Activated T-cell treated with anti-CD3 and anti-CD28 coated beads for 24 hours (primary cell): ENCODE measurements at places on chromosomes 13 and 19.

DNA sequence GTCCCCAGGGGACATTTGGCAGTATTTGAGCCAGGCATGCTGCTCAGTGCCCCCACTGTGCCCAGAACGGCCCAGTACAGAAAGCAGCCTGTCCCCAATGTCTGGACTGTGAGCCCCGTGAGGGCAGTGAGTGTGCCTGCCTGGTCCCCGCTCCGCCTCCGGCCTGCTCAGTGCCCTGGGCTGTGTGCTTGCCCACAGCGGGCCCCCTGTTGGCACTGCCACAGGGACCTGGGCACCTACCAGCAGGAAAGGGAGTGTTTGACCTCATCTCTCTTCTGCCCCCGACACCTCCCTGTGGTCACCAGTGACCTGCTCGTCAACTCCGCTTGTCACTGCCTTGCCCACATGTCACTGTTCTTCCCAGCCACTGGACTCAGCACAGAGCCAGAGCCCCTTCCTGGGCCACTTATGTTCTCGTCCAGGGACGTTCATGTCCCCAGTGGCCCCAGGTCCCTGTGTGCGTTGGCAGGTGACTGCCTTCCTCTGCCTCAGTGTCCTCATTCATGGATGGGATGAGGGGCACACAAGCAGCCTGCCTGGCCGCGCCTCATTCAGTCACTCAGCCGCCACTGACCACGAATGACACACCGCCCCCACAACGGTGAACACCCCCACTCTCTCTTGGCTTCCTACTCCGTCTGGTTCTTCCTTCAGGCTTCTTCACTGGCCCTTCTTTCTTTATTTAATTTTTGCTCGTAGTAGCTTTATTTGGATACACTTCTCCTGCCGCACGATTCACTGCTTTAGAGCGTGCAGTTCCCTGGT, 2.8 kb downstream of the FZR1 start:
- DNase-seq = no peak

DNA sequence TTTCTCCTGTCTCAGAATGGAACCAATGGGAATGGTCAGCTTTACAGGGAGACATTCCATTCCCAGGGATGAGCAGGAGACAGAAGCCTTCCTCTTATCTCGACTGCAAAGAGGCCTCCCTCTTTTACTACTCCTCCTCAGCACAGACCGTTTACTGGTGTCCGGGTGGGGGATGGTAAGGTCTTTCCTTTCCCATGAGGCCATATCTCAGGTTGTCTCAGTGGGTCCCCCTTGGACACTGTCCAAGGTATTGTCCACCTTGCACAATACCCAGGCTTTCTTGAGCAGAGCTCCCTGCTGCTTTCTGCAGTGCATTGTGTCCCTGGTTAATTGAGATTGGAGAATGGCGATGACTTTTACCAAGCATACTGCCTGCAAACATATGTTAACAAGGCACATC, 7.5 kb upstream of the ZNF808 start:
- DNase-seq = no peak

DNA sequence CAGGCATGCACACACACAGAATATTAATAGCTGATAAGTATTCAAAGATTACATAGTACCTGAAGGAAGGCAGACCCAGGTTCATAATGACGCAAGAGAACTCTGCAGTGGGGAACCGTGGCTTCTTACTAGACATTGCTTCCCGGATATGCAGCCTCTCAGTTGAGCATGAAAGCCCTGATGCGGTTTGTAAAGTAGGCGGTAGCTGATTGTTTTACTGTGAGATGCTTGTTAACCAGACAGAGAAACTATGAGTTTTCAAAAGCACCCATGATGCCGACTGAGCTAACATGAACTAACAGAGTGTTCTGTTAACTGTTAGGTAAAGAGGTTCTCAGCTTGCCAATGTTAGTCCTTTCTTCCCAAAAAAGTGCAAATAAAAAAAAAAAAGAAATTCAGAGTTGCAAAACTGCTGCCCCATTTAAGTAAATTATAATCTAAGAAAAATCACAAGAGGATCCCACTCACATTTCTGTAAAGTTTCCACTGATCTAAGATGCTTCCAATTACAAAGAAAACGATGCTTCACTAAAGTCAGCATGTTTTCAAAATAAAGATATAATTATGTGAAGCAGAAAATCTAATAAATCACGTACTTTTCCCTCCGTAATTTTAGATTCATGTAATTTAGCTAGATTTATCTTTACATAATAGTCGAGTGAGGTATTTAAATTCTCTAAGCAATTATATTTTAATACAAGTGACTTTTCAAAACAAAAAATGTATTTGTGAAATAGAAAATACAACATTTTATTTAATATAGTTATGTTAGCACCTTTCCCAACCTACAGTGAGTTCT, 2.2 kb downstream of the FLT1 start:
- peak; percentile 23 for DNase-seq

DNA sequence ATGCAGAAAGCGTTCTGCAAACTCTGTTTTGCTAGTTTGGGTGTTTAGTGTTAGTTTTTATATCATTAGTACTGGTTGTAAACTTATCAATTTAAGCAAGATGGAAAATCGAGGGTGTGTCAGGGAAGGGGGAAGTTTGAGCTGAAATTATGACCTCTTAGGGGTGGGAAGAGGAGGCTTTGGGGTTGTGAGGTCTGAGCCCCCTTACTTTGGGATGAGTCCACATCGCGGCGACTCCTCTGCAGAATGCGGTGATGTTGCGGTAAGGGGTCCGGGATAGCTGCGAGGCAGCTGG, 743 bp upstream of the NDUFS7 start:
- DNase-seq = no peak

DNA sequence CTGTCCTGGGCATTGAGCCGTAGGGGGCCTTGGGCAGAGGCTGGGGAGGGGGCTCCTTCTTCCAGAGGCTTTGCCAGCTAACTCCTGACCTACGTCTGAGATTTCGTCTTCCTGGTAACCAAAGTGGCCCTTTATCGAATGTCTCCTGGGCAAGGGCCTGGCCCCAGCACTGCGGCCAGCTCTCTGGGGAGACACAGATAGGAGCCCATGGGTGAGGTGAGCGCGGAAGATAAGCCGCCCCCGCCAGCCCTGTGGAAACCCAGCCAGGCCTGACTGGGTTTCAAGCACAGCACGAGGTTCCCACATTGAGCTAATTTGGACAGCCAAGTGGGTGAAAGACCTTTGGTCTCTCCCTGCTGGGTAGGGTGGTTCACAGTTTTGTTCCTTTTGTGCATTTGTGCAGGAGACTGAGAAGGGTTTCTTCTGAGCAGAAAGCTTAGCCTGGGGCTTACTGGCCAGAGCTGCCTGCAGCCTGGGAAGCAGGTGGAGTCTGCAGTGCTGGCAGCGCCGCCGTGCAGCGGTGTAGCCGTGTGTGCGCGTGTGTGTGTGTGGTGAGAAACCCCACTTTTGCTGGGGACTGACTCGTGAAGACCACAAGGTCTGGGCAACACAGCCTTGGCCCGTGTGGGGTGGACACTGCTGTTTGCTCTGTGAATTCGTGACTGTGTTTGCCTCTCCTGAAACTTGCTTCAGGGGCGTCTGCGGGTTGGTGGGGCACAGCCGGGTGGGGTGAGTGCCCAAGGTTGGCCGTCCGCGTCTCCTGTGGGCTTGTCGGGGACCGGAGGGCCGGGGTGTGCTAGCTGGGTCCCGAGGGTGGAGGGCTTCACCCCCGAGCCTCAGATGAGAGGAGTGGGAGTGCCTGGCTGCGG, 2.5 kb downstream of the BSG start:
- no peak for DNase-seq

DNA sequence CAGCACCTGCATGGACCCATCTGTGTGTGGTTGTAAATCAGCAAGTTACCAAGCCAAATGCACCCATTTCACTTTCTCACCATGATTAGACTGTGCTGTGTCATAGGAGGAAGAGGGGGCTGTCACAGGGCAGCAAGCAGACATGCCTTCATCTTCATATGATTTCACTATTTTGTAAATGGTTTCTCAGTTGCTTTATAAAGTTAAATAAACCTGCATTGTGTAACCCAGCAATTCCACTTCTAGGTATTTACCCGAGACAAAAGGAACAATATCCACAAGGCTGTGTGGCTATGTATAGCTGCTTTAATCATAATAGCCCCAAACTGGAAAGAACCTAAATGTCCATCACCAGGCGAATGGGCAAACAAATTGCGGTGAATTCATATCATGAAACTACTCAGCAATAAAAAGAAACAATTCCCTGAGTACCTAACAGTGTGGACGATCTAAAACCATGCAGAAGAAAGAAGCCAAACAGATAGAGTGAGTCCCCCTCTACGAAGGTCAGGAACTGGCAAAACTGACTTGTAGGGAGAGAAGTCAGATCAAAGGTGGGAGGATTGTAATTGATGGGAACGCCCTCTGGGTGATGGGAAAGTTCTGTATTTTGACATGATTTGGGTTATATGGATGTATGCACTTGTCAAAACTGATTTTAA, 185.4 kb downstream of the COL4A1 start:
- DNase-seq = no peak

- DNase-seq = no peak
Measured at GRCh38 chr19:34490141-34490766, 8.7 kb downstream of the WTIP start.

DNA sequence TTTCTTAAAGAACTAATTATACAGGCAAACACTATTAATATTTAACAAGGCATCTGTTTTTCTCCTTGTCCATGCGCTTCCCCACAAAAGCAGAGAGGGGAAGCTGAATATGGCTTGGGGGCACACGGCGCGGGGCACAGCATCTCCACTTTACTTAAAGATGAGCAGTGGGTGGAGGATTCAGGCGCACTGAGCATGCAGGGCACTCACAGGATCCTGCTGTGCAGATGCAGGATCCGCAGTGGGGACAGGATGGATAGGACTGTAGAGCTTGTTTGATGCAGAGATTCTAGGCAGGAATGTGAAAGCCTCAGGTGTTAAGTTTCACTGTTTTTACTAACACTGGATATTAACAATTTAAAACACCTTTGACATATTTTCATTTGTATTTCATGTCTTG, 43.3 kb downstream of the ATP11A start:
- no peak for DNase-seq

DNA sequence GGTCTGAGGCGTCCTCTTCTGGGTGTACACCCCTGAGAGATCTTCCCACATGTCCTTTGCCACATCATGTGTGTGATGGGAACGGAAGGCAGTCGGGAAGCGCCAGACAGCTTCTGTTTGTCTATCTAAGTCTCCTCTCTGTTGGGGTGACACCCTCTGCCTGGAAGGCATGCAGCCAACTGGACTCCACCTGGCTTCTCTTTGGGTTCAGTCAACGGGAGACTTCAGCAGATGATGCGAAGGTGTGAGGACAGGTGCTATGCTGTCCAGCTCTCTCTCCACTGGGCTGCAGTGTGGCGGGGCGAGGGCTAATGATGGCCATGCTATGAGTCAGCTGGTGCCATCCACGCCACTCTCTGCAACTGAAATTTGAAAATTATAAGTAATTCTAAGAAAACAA, 14.3 kb upstream of the SBK3 start:
- DNase-seq = no peak

DNA sequence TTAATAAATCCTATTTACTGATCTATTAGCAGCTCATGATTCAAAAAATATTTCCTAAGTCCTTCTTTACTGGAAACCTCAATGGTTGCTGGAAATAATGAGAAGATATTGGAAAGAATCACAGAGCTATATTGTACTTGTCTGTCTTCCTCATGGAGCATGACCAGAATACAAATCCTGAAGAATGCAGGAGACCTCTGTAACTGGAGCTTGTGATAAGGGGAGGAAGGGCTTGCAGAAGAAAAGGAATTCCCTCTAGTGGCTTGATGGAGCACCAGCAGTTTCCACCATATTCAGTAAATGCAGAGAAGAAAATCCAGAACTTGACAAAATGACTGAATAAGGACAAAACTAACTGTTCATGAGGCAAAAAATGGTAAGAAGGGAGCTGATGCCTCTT, 1333.1 kb downstream of the EFNB2 start:
- no peak for DNase-seq

- no peak for DNase-seq
Measured at GRCh38 chr19:2193807-2194206, 30.1 kb downstream of the DOT1L start.

DNA sequence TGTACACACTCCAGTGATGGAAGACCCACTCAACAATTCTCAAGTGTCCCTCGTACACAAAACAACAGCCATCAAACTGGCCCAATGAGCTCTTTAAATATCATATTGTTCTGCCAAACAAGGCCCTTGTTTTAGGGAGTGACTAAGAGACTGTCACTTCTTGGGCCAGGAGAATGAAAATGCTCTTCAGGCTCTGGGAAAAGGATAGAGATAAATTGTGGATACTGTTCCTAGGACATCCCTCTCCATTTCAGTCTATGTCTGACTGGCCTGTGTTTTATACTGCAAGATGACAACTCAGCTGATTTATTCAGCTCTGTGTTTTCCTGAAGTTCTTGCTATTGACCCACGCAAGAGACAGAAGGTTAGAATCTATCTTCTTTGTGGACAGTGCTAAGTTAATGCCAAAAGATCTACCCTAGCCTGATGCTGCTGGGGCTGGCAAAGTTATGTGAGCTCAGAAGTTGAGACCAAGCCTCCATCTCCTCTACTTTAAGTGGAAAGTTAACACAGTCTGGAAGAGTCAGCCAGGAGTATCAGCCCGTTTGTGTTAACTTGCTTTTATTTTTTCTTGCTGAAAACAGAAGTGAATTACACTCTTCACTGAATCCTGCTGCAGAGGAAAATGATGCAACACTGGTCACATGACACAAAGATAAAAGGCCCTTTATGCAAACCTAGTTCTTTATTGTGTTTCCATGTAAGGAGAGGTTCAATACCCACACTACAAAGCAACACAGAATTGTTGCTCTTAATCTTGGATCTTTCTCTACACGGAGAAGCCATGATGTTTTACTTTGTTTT, 14.6 kb downstream of the FRY start:
- DNase-seq = no peak

GRCh38 chr13:109497917-109498316, 288.5 kb downstream of the IRS2 start:
- no peak for DNase-seq

DNA sequence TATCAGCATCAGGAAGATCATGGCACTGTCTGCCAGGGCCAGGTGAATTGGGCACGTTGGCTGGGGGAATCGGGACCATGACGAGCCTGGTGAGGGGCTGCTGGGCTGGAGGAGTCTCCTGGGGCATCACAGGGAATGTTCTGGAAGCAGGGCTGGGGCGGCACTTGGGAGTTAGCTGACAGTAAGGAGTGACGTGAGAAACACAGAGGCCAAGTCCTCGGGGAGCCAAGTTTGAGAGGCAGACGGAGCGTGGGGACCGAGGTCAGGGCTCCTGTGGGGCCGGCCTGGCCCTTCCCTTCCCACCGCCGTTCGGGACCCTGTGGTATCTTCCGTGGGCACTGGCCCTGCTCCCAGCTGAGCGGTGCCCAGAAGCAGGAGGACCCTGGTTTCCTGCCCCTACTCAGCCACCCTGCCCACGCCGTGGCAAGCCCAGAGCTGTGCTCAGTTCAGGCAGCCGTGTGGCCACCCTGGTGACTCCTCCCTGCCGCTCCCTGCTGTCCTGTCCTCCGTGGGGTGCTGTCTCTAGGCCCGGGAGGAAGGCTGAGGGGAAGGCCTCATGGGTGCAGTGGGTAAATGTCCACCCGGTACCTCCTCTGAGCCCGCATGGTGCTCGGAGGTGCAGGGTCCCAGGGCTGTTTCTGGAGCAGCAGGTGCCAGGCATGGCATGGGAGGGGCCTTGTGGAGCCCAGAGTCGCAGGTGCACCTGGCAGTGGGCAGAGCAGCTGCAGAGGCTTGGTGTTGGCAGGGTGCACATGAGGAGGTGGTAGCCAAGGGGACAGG, 25.2 kb downstream of the CRTC1 start:
- DNase-seq = no peak

- DNase-seq = no peak
Measured at GRCh38 chr13:73325723-73326558, 267.1 kb downstream of the KLF5 start.
